ENCODE measurements at places on chromosomes 3 and 15. TPM values are rescaled to one million over a fixed set of nuclear protein-coding genes. Genes with fewer than 3 reads are reported as not detected.

Gene WDR76
- 14.3 TPM for total RNA-seq

Gene HHLA2
- not detected for total RNA-seq

Gene CACNA2D2
- 17.4 TPM for total RNA-seq

Gene ATP10A
- total RNA-seq, result 5.9 TPM

Gene SCN5A
- 3.0 TPM for total RNA-seq

Gene EFCAB12
- 0.44 TPM for total RNA-seq

Gene CLSTN2
- total RNA-seq, result 26.9 TPM

Gene MYO1E
- total RNA-seq, result 48.5 TPM

Gene GOLGA6L10
- total RNA-seq, result 5.0 TPM

Gene FAIM
- total RNA-seq, result 18.6 TPM

Gene MBNL1
- 140 TPM for total RNA-seq

Gene LTK
- 2.3 TPM for total RNA-seq

Gene DNAJA4
- total RNA-seq, result 30.6 TPM

Gene CRTC3
- 35.2 TPM for total RNA-seq

Gene ESYT3
- total RNA-seq, result 3.6 TPM

Gene GPR149
- total RNA-seq, result 3.8 TPM

Gene MORC1
- not detected for total RNA-seq

Gene PLSCR2
- not detected for total RNA-seq

Gene SECISBP2L
- 95.1 TPM for total RNA-seq

Gene UACA
- 126 TPM for total RNA-seq

Gene AP2M1
- 273 TPM for total RNA-seq

Gene GOLGA6L9
- 14.8 TPM for total RNA-seq

Gene SLC22A13
- 0.27 TPM for total RNA-seq

Gene CTXND1
- total RNA-seq, result 0.88 TPM

Gene IMPG2
- 221 TPM for total RNA-seq

Gene P2RY1
- 47.6 TPM for total RNA-seq

Gene RCCD1
- 20.5 TPM for total RNA-seq

Gene LTF
- 52.9 TPM for total RNA-seq

Gene MINDY2
- total RNA-seq, result 70.8 TPM

Gene SLCO2A1
- 1.3 TPM for total RNA-seq

Gene DNASE1L3
- total RNA-seq, result 3.5 TPM

Gene TMEM108
- total RNA-seq, result 16.1 TPM

Gene GOLGA8S
- 0.82 TPM for total RNA-seq

Gene NEK10
- total RNA-seq, result 6.2 TPM

Gene MASP1
- 5.6 TPM for total RNA-seq

Gene PP2D1
- total RNA-seq, result not detected

Gene CHST2
- total RNA-seq, result 43.7 TPM

Gene GP9
- 1.2 TPM for total RNA-seq

Gene TRIM59
- total RNA-seq, result 25.6 TPM

Gene RBM5
- total RNA-seq, result 451 TPM

Gene GPR62
- total RNA-seq, result 0.27 TPM

Gene STRA6
- total RNA-seq, result 17.3 TPM

Gene C3orf80
- total RNA-seq, result 0.66 TPM

Gene RAB7A
- total RNA-seq, result 75.9 TPM

Gene CCNB2
- total RNA-seq, result 21.2 TPM

Gene ACOX2
- total RNA-seq, result 22.8 TPM

Gene OR5H1
- not detected for total RNA-seq

Gene STAC
- total RNA-seq, result 13.7 TPM

Gene AADACL2
- 1.3 TPM for total RNA-seq

Gene CCR8
- total RNA-seq, result not detected

Gene ADAMTS17
- total RNA-seq, result 24.5 TPM

Gene CEP19
- 7.4 TPM for total RNA-seq

Gene TGM4
- total RNA-seq, result not detected

Measured in camera-type eye (tissue), 1 donor.